Vagina (tissue), 2 donors: ENCODE measurements at places on chromosomes 5 and 9.
A peak's percentile ranks its signal among the peaks of the same experiment; 100 is the strongest.

DNA sequence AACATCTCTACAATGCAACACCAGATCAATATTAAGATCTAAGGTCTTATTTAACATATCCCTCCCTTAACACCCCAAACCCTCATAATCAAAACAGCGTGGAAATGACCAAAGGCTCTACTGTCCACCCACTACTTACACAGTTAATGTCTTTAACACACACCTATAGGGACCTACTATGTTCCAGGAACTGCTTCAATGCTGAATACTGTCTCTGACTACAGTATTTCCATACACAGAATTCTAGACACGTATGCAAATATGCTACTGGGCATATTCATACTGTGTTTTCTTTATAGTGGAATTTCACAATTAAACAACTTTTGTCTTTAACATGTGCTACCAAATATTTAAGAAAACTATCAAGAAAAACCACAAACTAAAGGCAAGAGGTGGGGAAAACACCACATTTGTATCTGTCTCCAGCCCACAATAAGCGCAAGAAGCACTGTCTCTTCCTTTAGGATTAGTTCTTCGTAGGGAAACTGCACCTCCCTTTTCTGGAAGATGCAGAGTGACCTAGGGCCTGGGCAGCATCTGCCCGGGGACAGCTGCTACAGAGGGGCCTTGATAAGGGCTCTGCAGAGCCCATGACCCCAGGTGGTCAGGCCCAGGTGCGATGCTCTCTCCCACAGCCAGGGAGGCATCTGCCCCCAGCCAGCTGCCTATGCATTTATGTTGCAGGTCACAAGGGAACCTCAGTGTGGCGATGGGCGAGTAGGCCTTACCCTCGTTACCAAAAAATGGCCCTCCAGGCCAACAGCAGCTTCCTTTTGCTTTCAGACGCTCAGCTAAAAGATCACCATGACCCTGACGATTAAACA, 55.2 kb downstream of the PSMB7 start:
- H3K4me3 ChIP-seq, result no peak overlapping the region
- no peaks in the 10 kb centered on the region for H3K27me3 ChIP-seq
- no peaks in the 10 kb centered on the region for H3K36me3 ChIP-seq
- no peak overlapping the region for H3K27ac ChIP-seq
- no peak for DNase-seq
- H3K4me1 ChIP-seq, result no peaks in the 10 kb centered on the region

- no peaks in the 10 kb centered on the region for H3K36me3 ChIP-seq
- H3K4me1 ChIP-seq, result no peaks in the 10 kb centered on the region
- no peak for DNase-seq
- H3K27me3 ChIP-seq, result no peaks in the 10 kb centered on the region
- no peak overlapping the region for H3K4me3 ChIP-seq
These were observed 153.5 kb downstream of the ZNF608 start for GRCh38 chr5:124592891-124593290.

- no peaks in the 10 kb centered on the region for H3K4me1 ChIP-seq
- DNase-seq, result no peak
- H3K4me3 ChIP-seq, result no peak overlapping the region
- no peaks in the 10 kb centered on the region for H3K36me3 ChIP-seq
These were observed 1068.5 kb upstream of the CDH10 start for GRCh38 chr5:25713259-25713658.

GRCh38 chr5:25091921-25092320, 447.1 kb upstream of the CDH10 start:
- no peaks in the 10 kb centered on the region for H3K36me3 ChIP-seq
- H3K4me1 ChIP-seq, result no peaks in the 10 kb centered on the region
- H3K27me3 ChIP-seq, result no peaks in the 10 kb centered on the region
- no peak overlapping the region for H3K27ac ChIP-seq
- H3K4me3 ChIP-seq, result no peak overlapping the region
- DNase-seq, result no peak

- no peaks in the 10 kb centered on the region for H3K36me3 ChIP-seq
- DNase-seq, result no peak
- H3K27ac ChIP-seq, result no peak overlapping the region
- H3K4me3 ChIP-seq, result no peak overlapping the region
These were observed 211.6 kb downstream of the MSX2 start for GRCh38 chr5:174935854-174936474.

DNA sequence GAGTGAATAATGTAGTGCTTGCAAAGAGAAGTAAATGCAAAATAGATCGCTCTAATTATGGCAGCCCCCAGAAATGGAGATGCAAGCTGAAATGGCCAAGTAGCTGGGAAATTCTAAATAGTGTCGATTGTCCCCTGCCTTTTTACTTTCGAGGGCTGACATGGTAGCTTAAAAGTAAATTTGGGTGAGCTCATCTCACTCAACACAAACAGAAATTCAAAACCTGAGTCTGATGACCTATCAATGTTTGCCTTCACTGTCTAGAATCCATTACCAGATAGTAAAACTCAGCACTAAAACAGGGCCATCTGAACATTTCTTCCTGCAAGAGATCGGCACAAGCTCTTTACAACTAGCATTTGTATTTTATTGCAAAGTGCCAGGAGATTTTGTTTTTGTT, 7.0 kb upstream of the LHX2 start:
- no peak overlapping the region for H3K4me3 ChIP-seq
- peaks cover 17% of the 10 kb centered on the region for H3K27me3 ChIP-seq
- no peak overlapping the region for H3K27ac ChIP-seq
- peaks cover 20% of the 10 kb centered on the region for H3K4me1 ChIP-seq
- DNase-seq, result no peak

- no peak overlapping the region for H3K4me3 ChIP-seq
- no peaks in the 10 kb centered on the region for H3K27me3 ChIP-seq
- no peak overlapping the region for H3K27ac ChIP-seq
- H3K4me1 ChIP-seq, result no peaks in the 10 kb centered on the region
These were observed 191.0 kb upstream of the KIF2A start for GRCh38 chr5:62115014-62115413.

DNA sequence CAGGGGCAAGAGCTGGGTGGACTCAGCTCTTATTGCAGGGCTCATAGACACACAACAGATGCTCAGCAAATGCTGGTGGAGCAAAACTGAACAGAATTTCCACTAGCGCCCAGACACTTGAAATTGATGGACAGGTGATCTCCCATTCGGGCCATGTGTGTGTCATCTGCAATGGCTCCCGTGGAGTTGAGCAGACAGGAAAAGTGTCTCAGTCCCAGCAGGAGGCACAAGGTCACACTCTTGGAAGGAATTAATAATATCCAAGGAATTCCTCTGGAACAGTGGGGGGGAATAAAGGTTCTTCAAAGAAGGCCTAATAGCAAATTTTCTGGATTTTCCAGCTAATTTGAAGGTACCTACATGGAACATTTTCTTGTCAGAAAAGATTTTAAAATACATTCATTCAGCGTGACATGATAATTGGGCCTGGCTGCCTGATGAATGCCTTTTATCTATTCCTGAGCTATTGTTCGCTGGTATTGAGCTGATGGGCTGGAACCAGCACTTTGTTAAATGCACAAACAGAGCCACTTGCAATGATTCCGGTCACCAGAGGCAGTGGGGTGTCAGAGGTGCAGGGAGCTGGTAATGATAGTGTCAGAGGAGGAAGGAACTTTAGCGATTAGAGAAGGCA, 31.5 kb upstream of the ALDH1B1 start:
- H3K27me3 ChIP-seq, result no peaks in the 10 kb centered on the region
- H3K27ac ChIP-seq, result no peak overlapping the region
- no peaks in the 10 kb centered on the region for H3K36me3 ChIP-seq
- no peak for DNase-seq

GRCh38 chr9:19030899-19031298, 2.1 kb downstream of the SAXO1 start:
- no peaks in the 10 kb centered on the region for H3K36me3 ChIP-seq
- no peaks in the 10 kb centered on the region for H3K4me1 ChIP-seq
- no peak for DNase-seq
- H3K27ac ChIP-seq, result no peak overlapping the region

- DNase-seq, result no peak
- no peak overlapping the region for H3K27ac ChIP-seq
- no peaks in the 10 kb centered on the region for H3K4me1 ChIP-seq
- no peaks in the 10 kb centered on the region for H3K27me3 ChIP-seq
These were observed 46.1 kb downstream of the NMUR2 start for GRCh38 chr5:152358861-152359568.

DNA sequence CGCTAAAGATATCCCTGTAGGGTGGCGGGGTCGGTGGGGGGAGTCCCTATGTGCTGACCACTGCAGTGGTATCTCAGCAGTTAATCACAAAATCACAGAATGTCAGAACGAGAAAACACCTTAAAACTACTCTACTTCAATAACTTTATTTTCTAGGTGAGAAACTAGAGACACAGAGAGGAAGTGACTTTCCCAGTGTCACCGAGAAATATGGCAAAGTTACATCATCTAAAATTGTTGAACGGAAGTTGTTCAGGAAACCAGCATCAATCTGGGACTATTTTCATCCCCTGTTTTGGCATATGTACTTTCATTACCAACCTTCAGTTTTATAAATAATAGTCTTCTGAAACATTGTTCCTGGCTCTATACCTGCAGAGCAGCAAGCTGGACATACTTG, 384.0 kb downstream of the SPOCK1 start:
- no peak overlapping the region for H3K27ac ChIP-seq
- no peaks in the 10 kb centered on the region for H3K4me1 ChIP-seq
- H3K36me3 ChIP-seq, result no peaks in the 10 kb centered on the region
- H3K27me3 ChIP-seq, result no peaks in the 10 kb centered on the region
- no peak overlapping the region for H3K4me3 ChIP-seq

DNA sequence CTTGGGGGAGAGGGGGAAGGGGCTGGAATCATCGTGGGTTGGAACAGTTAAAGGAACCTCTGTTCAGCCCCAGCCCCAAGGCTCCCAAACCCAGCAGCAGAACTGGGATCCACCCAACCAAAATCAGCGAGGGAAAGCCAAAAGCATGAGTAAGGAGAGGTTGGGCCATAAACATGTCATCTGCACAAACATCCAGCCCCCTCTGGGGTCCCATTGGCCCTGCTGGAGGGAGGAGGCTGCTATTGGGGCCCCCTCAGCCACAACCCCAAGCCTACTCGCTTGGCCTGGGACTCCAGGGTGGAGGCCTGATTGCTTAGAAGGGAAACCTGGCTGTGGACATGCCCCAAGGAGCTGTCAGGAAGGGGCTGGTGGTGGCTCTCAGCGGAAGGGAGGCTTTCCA, 154.9 kb downstream of the FGF18 start:
- H3K36me3 ChIP-seq, result no peaks in the 10 kb centered on the region
- no peaks in the 10 kb centered on the region for H3K27me3 ChIP-seq
- H3K4me1 ChIP-seq, result peaks cover 18% of the 10 kb centered on the region
- H3K27ac ChIP-seq, result no peak overlapping the region
- H3K4me3 ChIP-seq, result no peak overlapping the region
- peak; percentile 70 for DNase-seq

GRCh38 chr9:33166231-33167083, 679 bp downstream of the B4GALT1 start:
- DNase-seq, result peak; percentile 92
- no peaks in the 10 kb centered on the region for H3K27me3 ChIP-seq

DNA sequence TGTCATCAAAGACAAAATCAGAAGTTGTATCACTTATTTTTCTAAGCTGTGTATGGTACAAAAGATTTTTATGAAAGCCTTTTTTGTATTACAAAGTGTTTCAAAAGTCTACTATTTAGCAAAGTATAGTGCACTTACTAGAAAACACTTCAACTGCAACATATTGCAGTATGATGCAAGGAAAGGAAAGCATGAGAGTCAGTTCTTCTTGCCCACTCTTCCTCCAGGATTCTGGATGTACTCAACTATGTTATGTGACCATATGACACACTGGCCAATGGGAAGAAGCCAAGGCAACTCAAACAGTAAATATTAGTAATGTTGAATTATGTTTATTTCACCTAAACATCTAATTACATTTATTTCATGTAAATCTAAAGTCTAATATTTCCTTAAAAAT, 49.5 kb upstream of the TYRP1 start:
- H3K27ac ChIP-seq, result no peak overlapping the region
- no peaks in the 10 kb centered on the region for H3K4me1 ChIP-seq
- no peaks in the 10 kb centered on the region for H3K27me3 ChIP-seq
- H3K4me3 ChIP-seq, result no peak overlapping the region

- no peaks in the 10 kb centered on the region for H3K27me3 ChIP-seq
- H3K4me3 ChIP-seq, result no peak overlapping the region
- H3K27ac ChIP-seq, result no peak overlapping the region
- peaks cover 25% of the 10 kb centered on the region for H3K4me1 ChIP-seq
These were observed 8.9 kb downstream of the SLC9A3 start for GRCh38 chr5:515273-515836.

DNA sequence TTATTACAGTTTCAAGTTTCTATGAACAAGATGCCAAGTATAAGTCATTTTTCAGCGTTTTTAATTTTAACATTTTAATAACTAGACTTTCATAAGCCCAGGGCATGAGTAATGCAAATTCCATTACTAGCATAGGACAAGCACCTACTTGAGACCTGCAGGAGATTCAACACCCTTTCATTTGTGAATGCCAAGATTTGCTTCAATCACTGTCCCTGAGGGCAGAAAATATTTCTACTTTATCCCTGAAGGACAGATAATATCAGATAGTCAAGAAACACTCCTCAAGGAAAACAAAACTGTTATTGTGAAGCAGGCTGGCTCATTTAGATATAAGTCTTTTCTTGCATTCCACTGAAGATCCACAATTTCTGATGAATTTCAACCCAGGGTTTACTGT, 27.7 kb upstream of the ZNF622 start:
- no peak overlapping the region for H3K4me3 ChIP-seq
- DNase-seq, result no peak

DNA sequence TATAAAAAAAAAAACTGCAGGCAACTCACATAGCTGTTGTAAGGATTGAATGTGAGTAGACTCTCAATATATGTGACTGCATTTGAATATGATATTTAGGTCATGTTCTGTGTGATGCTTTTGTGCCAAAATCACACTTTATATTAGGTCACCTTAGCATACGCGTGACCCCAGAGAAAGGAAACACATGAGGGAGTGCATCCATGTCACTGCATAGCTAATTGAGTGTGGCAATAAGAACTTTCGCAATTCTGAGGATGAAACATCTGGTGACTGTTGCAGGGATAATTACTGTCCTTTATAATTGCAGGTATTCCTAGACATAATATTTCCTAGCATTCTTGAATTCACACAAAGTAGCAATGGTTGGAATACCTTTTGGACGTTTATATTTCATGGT, 459.5 kb upstream of the KLF4 start:
- no peak for DNase-seq
- no peaks in the 10 kb centered on the region for H3K36me3 ChIP-seq
- H3K27ac ChIP-seq, result no peak overlapping the region
- H3K27me3 ChIP-seq, result no peaks in the 10 kb centered on the region
- H3K4me3 ChIP-seq, result no peak overlapping the region

GRCh38 chr9:128393145-128393775, 22.1 kb downstream of the URM1 start:
- no peaks in the 10 kb centered on the region for H3K4me1 ChIP-seq
- H3K4me3 ChIP-seq, result no peak overlapping the region
- no peaks in the 10 kb centered on the region for H3K27me3 ChIP-seq
- H3K36me3 ChIP-seq, result peaks cover 28% of the 10 kb centered on the region
- DNase-seq, result no peak

- no peaks in the 10 kb centered on the region for H3K27me3 ChIP-seq
- DNase-seq, result no peak
- H3K36me3 ChIP-seq, result no peaks in the 10 kb centered on the region
- H3K4me1 ChIP-seq, result no peaks in the 10 kb centered on the region
- no peak overlapping the region for H3K27ac ChIP-seq
These were observed 1008.3 kb downstream of the DNAH5 start for GRCh38 chr5:12936221-12936620.
